Activated CD4-positive, alpha-beta T cell treated with anti-CD3 and anti-CD28 coated beads, Interleukin-2, amount 10 ng/mL, durations not matched to agents 7 days and 5 days (primary cell): ENCODE measurements at places on chromosomes 3 and 15. TPM values are rescaled to one million over a fixed set of nuclear protein-coding genes. Genes with fewer than 3 reads are reported as not detected.
A peak's percentile ranks its signal among the peaks of the same experiment; 100 is the strongest.

- no peak for DNase-seq
Measured at GRCh38 chr3:188246905-188247304, 92.9 kb downstream of the LPP start.

- peak; percentile 24 for DNase-seq
Measured at GRCh38 chr3:15331606-15332404, 581 bp downstream of the SH3BP5 start.

- no peak for DNase-seq
Measured at GRCh38 chr15:98276018-98276417, 315.5 kb downstream of the ARRDC4 start.

- no peak for DNase-seq
Measured at GRCh38 chr3:113241292-113242095, 30.1 kb downstream of the BOC start.

- no peak for DNase-seq
Measured at GRCh38 chr15:89041507-89041906, 46.7 kb upstream of the ABHD2 start.

DNA sequence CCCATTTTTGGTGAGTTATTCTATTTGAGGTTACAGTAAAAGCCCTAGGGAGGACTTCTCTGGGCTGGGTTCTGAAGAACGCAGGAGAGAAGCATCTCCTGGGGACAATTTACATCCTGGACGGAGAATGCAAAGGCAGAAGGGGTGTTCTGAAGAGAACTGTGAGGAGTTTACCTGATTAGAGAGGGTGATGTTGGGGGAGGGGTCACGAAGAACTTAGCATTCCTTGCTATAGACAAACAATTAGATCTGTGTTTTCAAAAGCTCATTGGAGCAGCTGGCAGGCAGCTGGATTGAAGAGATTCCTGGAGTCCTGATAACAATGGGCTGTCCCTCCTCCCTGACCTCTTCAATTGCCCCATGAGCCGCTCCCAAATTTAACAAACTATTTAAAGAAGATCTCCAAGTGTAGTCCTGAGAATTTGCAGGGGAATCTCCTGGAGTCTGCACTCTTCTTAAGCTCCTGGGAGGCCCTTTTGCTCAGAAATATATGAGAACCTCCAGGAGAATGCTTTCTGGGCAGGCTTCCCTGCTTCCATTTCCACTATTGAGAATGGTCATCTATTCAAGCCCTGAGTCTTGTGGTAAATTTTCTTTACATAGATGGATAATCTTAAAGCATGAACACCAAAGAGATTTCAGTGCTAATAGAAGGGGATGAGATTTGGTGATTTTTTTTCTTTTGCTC is 55.3 kb downstream of the ARHGAP31 start:
- no peak for DNase-seq

DNA sequence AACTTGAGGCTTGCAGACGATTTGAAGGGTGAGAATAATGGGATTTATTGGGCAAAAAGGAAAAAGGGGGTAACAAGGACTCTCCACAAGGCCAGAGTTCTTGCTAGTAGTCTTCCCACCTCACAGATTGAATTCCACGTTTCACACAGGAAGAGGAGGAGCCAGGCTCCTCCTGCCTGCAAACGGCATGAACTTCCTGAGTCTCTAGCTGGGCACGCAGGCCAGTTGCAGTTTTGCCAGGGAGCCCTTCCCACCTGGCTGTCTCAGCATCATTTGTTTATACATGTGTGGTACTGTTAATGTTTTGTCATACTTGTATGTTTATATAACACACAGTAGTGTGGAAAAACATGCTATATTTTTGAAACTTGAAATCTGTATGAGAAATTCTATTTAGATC is 155.0 kb downstream of the NLGN1 start:
- no peak for DNase-seq

- no peak for DNase-seq
Measured at GRCh38 chr3:135806317-135806716, 159.2 kb upstream of the PPP2R3A start.

GRCh38 chr15:68821841-68822381 is 1.2 kb upstream of the ANP32A start:
- no peak for DNase-seq

DNA sequence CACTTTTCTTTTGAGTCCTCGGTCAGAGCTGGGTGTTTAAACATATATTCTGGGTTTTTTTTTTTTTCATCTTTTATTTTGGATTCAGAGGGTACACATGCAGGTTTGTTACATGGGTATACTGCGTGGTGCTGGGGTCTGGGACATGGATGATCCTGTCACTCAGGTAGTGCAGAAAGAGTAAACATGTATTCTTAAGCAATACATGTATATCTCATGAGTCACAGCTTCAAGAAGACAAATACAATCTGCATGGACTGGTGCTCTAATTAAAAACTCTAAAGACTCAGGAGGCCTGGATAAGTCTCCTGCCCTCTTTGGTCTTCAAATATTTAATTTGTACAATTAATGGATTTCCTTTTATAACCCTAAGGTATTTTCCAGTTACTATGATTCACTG is 50.6 kb upstream of the PHLDB2 start:
- DNase-seq = no peak

DNA sequence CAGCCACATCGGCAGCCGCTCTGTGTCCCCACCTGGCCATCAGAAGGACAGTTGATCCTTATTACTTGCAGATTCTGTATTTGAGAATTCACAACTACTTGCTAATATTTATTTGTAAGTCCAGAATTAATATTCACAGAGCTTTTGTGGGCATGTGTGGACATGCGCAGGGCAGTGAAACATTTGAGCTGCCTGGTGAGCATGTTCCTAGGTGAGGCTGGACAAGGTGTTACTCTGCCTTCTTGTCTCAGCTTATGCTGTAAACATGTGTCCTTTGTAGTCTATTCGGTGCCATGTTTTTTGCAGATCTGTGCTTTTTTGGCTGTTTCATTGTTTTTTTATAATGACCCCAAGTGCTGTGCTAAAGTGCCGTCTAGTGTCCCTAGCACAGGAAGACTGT is 15.6 kb downstream of the FAH start:
- DNase-seq = no peak

DNA sequence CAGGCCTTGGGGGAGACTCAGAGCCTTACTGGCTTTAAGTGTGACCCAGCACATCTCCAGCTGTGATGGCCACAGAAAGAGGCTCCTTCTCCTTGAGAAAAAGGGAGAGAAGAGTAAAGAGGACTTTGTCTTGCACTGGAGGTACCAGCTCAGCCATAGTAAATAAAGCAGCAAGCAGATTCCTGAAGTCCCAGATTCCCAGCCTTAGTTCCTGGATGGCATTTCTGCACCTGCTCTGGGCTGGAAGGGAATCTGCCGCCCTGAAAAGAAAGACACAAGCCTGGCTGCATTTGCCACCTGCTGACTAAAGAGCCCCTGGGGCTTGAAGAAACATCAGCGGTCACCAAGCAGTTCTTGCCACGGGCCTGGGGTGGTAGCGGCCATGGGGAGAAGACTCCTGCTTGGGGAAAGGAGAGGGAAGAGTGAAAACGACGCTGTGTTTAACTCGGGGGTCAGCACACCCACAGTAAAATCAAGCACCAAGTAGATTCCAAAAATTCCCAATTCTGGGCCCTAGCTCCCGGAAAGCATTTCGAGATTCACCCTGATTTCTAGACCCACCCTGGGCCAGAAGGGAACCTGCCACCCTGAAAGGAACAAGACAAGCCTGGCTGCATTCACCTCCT is 24.2 kb upstream of the TNK2 start:
- DNase-seq = no peak

- no peak for DNase-seq
Measured at GRCh38 chr15:100980410-100981046, 61.4 kb downstream of the LRRK1 start.

DNA sequence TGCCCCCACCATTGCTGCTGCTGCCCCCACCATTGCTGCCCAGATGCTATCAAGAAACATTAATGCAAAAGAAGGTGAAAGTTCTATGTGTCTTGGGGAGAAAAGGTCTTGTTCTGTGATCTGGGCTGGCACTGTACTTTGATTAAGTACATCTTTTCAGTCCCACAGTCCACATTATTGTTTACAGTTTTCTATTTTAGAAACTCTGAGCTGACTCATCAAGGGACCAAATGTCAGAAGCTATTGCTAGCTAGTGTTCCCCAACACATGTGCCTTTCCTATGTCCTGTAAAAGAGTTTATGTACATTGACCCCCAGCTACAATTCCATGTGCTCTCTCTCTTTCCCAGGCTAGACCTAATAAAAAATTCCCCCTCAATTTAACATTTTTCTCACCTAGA is 264.7 kb upstream of the NECTIN3 start:
- DNase-seq = no peak

DNA sequence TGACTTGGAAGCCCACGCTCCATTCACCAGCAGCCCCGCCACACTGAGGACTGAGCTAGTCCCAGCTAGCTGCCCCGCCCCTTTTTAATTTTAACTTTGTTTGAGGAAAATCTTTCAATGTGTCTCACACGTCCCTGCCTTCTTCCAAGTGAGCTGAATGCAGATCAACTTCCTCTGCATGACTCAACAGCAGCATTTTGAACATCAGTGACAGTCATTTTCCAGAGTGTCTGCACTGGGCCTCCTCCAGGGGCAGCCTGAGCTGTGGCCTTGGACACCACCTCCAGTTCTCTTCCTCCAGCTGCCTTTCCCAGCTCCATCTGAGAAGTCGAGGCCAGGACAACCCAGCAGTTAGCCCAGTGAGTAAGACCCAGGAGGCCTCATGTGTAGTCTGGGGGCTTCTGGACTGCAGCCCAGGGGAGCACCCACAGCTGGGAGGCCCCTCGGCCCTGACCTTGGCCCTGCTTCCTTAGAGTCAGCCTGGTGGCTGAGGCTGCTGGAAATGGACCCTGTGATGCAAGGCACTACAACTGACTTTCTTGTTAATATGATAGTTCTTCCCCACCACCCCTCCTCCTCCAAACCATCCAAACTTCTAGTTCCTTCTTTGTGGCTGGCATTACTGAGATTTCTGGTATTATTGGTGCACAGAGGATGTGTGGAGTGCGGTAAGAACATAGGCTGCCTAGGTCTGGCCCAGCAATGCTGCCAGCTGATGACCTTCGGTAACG is 21.4 kb upstream of the ESYT3 start:
- no peak for DNase-seq

DNA sequence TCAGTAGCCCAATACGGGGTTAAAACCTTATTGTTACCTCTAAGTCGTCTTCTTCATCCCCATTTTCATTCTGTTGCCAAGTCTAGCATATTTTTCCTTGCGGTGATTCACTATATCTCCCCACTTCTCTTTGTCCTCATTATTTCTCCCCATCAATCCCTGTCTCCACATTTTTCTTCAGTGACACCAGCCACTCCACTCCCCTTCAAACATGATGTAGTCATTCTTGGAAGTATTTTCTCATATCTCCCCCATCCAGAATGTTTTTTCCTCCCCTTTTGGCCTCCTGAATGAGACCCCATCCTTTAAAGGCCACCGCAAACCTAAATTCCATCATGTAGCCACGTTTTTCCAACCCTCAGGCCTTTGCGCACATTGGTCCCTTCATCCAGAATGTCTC is 105.9 kb downstream of the TOP2B start:
- no peak for DNase-seq

DNA sequence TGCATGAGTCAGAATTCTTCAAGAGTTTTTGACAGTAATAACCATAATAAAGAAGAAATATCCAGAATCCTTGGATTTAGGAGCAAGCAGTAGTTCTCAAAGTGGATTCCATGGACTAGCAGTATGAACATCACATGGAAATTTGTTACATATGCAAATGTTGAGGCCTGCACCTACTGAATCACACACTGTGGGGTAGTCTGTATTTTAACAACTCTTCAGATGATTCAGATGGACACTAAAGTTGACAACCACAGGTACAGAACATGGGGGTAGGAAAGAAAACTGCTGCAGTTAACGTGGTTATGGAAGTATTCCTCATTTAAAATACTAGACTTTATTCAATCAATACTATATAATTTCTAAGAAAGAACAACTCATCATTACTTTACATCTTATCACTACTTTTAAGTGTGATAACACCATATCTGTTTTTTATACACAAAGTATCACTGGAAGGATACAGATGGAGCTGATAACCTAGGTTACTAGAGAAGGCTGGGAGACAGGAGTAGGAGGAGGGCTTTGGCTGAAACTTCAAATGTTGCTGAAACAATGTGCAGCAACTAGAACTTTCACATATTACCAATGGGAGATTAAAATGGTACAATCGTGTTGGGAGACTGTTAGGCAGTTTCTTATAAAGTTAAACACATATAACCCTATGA is 11.7 kb downstream of the NEDD4 start:
- DNase-seq = no peak

- no peak for DNase-seq
Measured at GRCh38 chr15:75359537-75360250, 8.7 kb downstream of the MAN2C1 start.

DNA sequence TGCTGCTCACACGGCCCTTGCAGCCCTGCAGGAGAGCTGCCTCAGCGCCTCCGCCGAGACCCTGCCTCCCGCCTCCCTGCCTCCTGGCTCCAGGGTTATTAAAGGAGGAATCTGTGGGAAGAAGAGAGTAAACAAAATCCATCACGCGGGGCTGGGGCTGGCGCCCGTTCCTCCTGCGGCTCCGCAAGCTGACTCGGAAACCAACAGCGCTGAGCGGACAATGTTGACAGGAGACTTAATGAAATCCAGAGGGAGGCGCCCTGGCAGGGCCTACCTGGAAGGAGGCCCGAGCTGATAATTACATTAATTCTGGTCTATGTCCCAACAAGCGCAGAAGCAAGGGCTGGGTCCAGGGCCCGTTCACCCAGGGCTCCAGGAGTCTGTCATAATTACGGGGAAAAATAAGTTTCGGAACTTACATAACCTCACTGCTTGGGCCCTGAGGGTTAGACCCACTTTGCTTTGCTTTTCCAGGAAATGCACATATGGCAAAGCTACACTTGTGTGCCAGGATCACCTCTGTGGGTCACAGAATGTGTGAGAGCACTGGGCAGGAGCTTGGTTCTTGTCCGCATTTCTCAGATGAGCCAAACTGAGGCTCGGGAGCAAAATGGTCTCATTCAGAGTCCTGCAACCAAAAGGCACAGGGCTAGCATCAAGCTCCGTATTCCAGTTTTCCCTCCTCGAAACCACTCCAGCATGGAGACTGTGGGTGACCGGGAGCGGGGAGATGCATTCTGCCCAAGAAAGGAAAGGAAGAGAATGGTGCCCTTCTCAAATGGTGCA is 43.8 kb upstream of the SLC6A6 start:
- no peak for DNase-seq

GRCh38 chr15:70284438-70285214 is 186.9 kb upstream of the TLE3 start:
- no peak for DNase-seq

DNA sequence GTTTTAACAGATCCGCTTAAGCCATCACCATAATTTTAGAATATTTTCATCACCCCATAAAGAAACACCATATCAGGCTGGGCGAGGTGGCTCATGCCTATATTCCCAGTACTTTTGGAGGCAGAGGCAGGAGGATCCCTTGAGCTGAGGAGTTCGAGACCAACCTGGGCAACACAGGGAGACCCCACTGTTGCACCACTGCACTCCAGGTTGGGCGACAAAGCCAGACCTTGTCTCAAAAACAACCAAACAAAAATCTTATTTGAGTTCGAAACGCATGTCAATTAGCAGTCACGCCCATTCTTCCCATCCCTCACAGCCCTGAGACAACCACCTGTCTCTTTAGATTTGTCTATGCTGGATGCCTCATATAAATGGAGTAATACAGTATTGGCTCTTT is 119.9 kb downstream of the KLF13 start:
- no peak for DNase-seq

GCSAM gene
- 9.3 TPM for total RNA-seq

CHRNA7 gene
- total RNA-seq = not detected

PLSCR2 gene
- not detected for total RNA-seq

SLC28A1 gene
- total RNA-seq = not detected

CNTN3 gene
- not detected for total RNA-seq

SHC4 gene
- 0.30 TPM for total RNA-seq

NR1I2 gene
- not detected for total RNA-seq

TMC3 gene
- total RNA-seq = not detected

TMEM108 gene
- total RNA-seq = not detected

LMAN1L gene
- 0.92 TPM for total RNA-seq

TPRG1 gene
- total RNA-seq = 1.2 TPM

UTS2B gene
- total RNA-seq = 0.20 TPM
